Epithelial cell of esophagus (primary cell): ENCODE measurements at places on chromosomes 13 and 19.

GRCh38 chr19:3823350-3823713 lies 37.2 kb upstream of the MATK start:
- no peak for DNase-seq

DNA sequence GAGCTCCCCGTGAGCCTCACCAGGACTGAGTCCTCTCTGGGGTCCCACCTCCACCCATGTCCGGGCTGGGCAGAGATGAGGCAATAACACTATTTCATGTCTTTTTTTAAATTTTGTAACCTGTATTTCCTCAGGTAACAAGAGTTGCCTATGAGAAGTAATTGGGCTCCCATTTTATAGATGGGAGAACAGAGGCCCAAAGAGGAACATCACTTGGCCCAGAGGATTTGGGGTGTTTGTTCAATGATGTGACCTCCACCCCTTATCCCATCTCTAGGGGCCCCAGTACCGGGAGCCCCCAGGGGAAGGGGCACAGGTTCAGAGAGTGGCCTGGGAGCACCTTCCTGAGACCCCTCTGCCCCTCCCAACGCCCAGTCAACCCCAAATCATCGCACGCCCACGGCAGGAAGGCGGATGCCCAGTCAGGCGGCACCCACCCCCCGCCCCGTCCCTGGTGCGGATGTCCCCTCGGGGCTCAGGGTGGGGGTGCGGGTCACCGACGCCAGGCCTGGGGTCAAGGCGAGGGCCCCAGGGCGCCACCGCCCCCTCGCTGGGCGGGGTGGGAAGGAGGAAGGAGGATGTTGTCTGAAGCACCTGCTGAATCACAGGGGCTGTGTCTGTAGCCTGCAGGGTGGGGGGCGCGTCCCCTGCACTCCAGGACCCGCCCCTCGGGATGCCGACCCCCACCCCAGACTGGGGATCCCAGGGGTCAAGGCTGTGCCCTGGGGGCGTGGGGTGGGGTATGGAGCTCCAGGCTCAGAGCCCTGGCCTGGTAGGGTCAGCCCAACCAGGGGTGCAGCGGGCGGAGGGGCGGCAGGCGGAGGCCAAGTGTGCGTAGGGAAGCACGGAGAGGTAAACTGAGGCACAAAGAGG lies 9.0 kb upstream of the CIRBP start:
- DNase-seq, result peak; percentile 65

DNA sequence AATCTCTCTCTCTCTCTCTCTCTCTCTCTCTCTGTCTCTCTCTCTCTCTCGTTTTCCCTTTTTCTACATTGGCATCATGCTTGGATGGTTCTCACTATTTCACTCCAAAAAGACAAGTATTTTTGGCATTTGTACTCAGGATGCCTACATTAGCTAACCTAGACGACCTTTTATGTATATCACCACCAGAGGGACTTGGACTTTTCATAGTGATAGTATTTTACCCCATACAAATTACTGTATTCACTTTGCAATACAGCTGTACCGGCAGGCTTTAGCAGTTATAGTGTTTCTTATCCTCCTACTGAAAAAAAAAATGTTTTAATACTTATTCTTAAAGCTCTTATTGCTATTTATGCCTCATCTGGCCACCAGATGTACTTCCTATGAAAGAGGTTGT lies 687.2 kb upstream of the KLHL1 start:
- DNase-seq, result no peak

DNA sequence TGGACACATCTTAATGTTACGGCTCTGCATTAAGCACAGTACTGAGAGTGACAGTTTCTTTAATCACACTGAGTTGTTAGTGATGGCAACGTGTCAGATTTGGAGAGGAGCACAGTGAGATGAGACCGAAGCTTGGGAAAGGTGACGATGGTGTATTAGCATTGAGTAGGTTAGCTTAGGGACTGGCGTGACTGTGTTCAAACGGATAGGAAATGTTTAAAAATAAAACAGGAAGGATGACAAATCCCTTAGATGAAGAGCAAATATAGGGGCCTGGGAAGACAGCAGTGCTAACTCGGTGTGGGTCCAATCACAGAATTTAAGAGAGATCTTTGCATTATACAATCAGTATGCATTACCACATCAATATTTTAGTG lies 384.3 kb downstream of the HS6ST3 start:
- no peak for DNase-seq

- DNase-seq, result peak; percentile 28
These were observed 79.5 kb upstream of the SERP2 start for GRCh38 chr13:44293908-44294735.

DNA sequence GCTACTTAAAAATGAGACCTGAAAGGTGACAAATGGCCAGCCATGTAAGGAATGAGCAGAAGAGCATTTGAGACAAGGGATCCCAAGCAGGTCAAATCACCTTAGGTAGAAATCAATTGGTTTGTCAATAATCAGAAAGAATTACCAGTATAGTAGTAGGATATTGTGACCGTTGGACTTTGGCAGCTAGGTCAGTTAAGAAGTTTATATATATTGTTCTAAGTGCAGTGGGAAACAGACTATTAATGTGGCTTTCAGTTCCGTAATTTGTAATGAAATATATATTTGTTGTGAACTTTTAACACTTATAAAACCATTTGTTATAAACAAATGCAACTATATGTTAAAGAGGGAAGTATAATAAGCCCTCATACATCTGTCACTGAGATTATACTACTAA lies 807.9 kb upstream of the SPRY2 start:
- no peak for DNase-seq

GRCh38 chr19:19531951-19532805 lies 3.5 kb downstream of the YJEFN3 start:
- DNase-seq, result peak; percentile 66

DNA sequence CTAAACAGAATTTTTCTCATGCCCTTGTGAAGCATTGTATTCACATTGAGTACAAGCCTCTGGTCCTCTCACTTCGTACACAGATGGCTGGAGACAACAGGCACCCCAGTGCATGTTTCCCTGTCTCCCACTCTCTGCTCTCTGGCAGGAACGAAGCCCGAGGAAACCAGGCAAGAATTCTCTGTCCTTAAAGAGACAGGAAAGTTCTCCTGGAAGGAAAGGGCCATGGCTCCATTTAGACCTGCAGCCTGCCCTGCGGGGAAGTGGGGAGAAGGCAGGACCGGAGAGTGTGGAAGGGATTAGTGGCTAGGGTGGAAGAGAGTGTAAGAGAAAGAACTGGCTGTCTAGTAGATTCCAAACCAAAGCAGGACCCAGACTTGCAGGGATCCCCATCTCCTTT lies 15.5 kb upstream of the AMER2 start:
- DNase-seq, result no peak

GRCh38 chr13:62702502-62702901 lies 1286.9 kb upstream of the PCDH20 start:
- DNase-seq, result no peak

GRCh38 chr19:54429545-54430227 lies 14.4 kb downstream of the TTYH1 start:
- DNase-seq, result no peak

GRCh38 chr13:24353736-24354135 lies 44.4 kb downstream of the C1QTNF9 start:
- DNase-seq, result peak; percentile 74

DNA sequence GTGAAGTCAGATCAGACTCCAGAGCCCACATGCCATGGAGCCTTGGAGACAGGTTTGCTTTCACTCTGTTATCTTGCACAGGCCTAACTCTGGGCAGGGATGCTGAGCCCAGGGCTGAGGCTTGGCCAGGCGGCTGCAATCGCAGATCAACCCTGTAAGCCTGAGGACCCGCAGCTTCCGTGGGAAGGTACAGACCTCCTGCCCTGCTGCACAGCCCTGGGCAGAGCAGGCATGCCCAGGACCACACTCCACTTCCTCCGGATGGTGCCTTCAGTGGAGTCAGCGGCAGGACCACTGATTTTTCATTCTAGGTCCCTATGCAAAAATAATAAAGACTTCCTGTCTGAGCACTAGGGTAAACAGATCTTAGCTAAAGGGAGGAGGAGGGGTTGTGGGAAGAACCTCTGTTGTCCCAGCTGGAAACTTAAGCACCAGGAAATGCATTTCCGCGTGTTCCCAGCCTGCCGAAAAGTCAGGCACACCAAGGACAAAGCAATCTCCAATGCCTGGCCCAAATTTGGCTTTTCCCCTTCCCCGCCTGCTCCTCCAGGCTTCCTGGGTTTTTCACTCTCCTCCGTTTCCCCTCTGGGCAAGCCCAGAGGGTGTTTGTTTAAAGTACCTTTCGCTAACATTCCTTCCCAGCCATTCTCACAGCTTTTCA lies 87.3 kb downstream of the KCTD15 start:
- peak; percentile 17 for DNase-seq

DNA sequence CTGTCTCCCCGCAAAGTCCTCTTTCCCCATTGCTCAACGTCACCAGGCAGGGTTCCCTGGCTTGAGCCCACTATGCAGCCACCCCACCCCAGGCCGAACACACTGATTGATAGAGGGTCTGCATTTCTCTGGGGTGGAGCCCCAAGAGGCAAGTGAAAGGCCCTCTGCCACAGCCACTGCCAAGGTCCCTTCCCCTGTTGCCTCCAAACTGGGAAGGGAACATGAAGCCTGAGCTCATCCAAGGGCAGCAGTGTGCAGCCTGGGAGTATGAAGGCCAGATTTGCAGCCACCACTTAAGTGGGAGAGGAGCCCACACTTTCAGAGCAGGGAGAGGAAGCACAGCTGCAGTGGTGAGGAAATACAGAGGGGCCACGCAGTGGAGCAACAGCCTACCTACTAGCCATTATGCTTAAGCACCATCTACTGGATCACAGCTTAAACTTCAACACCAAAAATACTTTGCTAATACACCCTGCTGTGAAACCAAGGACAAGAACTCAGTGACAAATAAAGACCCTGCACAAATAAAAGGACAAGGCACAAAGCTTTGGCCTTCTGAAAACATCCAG lies 48.6 kb downstream of the UBL3 start:
- DNase-seq, result no peak

DNA sequence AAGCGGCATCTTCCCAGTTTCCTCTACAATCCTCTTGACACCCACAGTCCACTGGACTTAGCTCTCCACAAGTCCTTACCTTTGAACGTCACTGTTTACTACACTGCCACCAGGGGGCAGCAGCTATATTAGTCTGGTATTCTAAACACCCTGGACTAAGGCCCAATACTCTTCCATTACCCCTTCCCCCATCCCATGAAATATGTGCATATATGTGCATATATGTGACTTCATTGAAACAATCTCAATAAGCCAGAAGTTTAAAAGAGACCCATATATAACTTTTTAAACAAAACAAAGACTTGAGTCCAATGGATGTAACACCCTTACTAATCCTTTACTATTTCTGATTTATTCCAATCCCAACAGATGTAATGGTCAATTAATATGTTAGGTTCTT lies 15.5 kb downstream of the GGACT start:
- peak; percentile 88 for DNase-seq

- DNase-seq, result no peak
These were observed 26.1 kb upstream of the N4BP2L1 start for GRCh38 chr13:32453981-32454380.

GRCh38 chr19:10346509-10346908 lies 7.1 kb upstream of the ICAM3 start:
- no peak for DNase-seq

DNA sequence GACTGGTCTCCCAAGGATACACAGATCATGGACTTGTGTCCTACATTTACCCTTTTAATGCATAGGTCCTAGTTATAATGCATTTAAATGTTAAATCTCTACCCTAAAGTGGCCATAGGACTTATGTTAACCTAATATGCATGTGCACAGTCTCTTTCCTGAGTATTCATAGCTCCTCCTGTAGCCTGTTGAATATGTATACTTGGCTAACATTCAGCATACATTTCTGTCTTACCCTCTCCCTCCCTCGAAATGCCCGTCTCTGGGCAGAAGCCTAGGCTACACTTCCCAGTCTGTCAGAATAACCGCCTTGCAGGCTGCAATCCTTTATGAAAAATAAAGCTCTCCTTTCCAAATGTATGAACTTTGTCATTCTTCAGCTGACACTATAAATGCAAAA lies 13.9 kb downstream of the ZFP82 start:
- no peak for DNase-seq

- DNase-seq, result peak; percentile 99
These were observed 9.9 kb downstream of the LMTK3 start for GRCh38 chr19:48501494-48502349.

DNA sequence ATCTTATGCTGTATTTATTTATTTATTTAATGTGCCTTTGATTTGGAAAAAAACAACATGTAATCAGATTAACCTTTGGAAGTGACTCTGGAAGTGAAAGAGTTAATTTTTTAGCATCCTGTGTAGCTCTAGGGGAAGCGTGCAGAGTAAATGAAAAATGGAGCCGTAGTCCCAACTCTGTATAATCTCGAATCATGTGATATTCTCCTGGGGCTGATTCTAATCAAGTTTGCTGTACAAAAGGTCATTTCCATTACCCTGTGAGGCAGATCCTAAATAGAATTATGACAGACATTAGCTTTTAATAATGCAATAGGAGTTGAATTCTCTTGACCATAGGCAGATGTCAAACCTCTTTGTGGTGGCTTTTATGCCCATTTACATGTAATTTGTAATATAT lies 238.6 kb upstream of the CSNK1A1L start:
- DNase-seq, result no peak

DNA sequence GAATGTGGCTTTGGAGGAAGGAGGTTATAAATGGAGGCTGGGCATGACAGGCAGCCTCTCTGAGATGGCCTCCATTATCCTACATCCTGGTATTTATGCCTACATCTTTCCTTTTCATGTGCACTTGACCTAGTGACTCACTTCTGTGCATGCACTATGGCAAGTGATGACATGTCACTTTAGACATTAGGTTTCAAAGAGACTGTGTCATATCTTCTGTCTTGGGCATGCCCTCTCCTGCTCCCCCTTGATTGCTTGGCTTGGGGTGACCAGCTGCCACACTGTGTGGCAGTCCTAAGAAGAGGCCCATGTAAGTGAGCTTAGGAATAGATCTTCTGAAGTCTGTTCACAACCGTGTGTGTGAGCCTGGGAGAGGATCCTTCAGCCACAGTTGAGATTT lies 472.8 kb downstream of the FGF9 start:
- DNase-seq, result peak; percentile 16

DNA sequence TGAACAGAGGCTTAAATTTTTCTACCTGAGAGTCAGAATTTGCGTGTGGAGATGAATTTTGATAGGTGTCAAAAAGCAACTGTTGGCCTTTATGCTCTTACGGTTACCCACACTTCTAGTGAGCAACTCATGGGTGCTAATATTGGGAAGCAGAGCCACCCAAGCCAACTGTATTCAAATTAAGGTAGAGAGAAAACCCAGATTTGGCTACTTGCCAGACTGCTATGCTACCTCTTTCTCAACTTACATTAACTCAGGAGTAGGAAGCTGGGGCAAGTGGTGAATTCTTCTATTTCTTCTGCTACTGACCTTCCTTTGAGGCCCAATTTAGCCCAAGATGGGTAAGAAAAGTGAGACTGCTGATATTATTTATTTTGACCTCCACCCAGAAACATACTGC lies 83.9 kb downstream of the OLFM4 start:
- DNase-seq, result no peak

DNA sequence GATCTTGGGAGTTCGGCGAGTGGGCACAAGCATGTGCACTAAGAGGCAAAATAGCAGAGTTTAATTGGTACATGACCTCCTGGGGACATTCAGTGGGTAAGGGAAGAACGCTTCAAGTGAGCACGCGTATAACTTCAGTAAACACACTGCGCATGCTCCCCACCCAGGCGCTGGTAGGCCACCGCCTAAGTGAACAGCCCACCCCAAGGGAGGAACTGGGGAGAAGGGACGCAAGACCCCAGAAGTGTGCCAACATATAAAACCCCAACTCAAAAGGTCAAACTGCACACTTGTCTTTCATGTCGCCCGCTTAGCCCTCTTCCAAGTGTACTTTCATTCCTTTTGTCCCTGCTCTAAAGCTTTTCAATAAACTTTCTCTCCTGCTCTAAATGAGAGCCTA lies 10.5 kb upstream of the NTN5 start:
- peak; percentile 22 for DNase-seq
